Smooth muscle cell of the brain vasculature (primary cell): ENCODE measurements at places on chromosomes 5 and 9.

DNA sequence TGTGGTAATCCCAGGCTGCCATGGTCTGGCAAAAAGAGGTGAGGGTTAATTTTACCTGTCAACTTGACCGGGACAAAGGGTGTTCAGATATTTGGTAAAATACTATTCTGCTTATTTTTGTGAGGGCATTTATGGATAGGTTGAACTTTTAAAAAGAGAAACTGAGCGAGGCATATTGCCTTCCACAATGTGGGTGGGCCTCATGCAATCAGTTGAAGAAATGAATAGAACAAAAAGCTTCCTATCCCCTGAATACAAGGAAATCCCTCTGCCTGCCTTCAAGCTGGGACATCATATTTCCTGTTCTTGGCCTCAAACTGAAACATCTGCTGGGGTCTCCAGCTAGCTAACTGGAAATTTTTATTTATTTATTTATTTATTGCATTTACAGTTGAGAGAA is 734.7 kb downstream of the IRX1 start:
- no peak for DNase-seq

- DNase-seq, result no peak
Observed at GRCh38 chr5:154514331-154514730, 36.3 kb upstream of the HAND1 start.

DNA sequence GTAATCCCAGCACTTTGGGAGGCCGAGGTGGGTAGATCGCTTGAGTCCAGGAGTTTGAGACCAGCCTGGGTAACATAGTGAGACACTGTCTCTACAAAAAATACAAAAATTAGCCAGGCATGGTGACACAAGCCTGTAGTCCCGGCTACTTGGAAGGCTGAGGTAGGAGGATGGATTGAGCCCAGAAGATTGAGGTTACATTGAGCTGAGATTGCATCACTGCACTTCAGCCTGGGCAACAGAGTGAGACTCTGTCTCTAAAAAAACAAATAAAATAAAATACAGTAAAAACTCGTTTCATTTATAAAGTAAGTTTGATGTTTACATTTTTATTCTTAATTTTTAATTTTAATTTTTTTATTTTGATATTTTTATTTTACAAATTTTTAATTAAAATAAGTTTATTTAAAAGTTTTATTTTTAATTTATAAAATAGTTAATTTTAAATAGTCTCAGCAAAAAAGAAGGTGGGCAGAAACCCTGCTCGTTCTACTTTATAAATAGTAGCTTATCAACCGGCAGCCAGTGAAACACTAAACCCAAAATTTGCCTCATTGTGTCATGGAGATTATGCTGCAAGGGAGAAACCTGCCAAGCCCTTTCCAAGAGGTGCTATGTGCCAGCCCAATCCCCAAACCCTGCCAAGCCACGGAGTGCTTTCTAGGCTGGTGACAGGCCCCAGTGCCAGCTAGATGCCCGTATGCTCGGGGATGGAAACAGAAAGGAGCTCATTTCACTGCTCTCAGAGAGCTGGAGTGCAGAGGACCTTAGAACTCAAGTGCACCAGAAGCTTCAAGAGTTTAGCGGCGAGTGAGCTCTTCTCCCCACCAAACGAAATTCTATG is 38.9 kb downstream of the SERINC5 start:
- no peak for DNase-seq

GRCh38 chr5:19536387-19536786 is 451.6 kb downstream of the CDH18 start:
- no peak for DNase-seq

- no peak for DNase-seq
Observed at GRCh38 chr5:84272771-84273516, 111.7 kb downstream of the EDIL3 start.

DNA sequence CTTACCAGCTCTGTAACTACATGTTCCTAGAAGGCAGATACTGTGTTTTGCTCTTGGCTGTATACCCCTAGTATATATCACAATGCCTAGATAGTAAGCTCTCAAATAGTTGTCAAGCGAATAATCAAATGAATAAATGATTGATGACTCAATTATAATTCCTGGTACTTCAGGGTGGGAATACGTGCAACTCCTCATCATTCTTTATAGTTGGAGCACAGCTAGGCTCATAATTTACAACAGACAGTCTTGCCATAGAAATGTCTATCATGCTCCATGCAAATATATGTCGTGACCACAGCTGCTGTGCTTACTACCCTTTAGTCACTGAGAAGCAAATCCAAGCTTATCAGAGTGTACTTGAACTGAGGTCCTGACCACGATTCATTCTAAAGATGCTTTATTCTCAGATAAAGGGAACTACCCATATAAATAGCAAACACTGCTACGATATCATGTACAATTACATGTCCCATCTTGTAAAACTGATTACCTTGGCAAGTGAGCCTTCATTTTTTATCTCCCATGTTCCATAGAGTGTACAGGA is 52.1 kb downstream of the STRBP start:
- DNase-seq, result no peak

DNA sequence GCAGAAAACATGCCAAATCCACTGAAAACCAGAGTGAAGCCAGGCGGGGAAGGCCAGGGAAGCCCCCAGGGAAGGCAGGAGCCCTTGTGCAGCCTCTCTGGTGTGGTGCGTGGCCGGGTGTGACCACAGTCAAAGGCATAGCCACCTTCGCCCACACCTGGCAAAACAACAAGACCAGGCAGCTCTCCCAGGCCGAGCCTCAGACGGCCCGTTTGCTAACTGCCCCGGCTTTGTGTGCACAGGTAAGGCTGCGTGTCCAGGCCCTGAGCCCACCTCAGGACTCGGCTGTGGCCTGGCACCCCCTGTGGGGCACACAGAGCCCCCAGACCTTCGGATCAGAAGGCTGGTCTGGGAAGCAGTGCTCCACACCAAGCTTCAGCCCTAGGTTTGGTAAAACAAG is 6.1 kb downstream of the TMEM250 start:
- no peak for DNase-seq

- DNase-seq, result no peak
Observed at GRCh38 chr9:137387114-137387890, 35.7 kb downstream of the EXD3 start.

GRCh38 chr9:73869264-73869663 is 627.9 kb upstream of the RORB start:
- no peak for DNase-seq

DNA sequence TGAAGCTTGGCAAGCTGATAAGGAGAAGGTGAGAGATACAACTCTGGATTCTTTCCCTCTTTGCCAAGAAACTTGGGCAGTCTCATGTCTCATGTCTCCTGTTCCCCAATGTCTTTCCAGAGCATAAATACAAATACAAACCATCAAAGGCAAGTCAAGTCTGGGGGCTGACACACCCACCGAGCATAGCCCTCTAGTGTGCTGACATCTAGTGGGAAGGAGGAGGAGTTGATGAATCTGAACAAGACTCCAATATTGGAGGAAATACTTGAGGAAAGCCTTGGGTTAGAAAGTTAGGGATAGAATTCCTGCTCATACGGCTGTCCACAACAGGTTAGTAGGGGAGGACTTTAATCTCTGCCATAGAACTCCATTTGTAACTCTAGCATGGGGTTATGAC is 8.6 kb downstream of the MLANA start:
- no peak for DNase-seq

DNA sequence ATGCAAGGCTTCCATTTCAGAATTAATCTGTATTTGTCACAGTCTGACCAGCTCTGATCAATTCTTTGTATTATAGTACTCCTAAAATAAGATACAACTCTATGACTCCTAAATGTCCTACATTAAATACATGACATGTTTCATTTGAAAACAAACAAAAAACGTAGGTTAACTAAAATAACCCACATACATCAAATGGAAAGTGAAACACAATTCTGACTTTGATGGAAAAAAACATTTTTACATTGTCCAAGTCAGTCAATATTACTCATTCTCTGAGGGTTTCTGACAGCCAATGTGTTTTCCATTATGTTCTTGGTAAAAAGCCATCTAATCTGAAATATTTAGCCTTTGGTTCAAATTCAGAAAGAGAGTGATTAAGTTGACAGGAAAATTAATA is 8.7 kb downstream of the HMGCS1 start:
- no peak for DNase-seq

- no peak for DNase-seq
Observed at GRCh38 chr5:65813174-65813573, 91.2 kb downstream of the NLN start.
